ENCODE measurements at places on chromosomes 12 and 14.

GRCh38 chr14:37369425-37369824 is 171.7 kb downstream of the MIPOL1 start:
- DNase-seq = no peak

- DNase-seq = no peak
Measured at GRCh38 chr12:96889273-96889933, 17.7 kb upstream of the NEDD1 start.

DNA sequence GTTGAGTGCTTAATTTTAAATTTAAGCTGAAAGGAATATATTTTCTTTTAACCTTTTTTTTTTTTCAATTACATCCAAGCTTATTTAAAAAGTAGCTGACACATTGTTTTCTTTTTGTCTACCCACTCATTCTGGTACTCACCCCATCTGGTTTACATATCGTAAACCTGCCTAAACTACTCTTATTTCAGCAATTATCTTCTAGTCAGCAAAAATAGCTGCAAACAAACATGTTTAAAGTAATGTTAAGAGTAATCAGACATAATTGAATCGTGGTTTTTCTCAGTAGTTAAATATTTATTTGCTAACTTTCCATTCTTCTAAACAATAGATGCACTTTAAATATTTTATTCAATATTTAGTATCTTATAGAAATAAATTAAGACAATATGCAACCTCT is 492.7 kb upstream of the MGAT4C start:
- DNase-seq = no peak

GRCh38 chr12:30827101-30828066 is 72.6 kb upstream of the CAPRIN2 start:
- no peak for DNase-seq

All from RPMI8226 (cell line).